NCI-H226 (cell line): ENCODE measurements at places on chromosomes 6 and 20.

- DNase-seq = no peak
Measured at GRCh38 chr6:56250266-56250665, 2.9 kb upstream of the COL21A1 start.

DNA sequence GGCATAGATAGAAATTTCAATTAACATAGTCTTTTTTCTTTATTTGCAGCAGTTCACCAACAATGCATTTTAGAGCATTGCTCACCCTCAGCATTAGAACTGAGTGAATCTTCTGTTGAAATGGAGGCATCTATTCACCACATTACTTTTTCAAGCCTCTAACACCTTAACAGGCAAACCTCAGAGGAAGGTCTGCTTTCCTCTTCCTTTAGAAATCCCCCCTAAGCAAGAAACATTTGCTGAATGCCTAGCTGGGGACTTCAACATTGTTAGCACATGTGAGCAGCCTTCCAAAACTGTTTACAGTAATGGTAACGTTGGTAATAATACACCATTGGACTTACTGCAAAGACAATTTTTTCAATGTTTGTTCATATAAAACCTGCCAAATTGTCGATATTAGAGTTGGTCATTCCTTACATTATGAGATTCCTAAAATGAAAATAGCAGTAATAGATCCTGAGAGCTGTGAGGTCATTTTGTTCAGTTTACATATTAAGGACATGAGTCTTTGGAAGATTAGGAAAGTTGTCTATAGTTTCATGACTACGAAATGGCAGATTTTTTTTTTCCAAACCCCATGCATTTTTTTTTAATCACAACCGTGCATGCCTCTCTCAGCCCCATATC lies 20.6 kb upstream of the AKIRIN2 start:
- DNase-seq = no peak

DNA sequence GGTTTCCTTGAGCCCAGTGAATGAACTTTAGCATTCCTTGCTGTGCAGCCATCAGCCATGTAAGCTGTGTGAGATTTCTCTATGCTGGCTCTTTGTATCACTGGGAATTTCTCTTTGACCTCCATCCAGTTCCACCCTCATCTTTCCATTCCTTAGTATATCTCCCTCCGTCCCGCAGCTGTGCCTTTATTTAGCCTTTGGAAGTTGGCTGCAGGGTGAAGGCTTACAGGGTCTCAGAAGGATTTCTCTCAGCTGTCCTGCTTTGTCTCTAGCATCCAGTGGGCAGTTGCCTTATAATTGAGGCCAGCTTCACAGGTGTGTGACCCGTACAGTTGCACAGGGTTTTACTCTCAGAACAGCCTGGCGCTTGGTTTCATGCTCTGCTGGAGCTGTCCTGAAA lies 144.3 kb downstream of the PXDC1 start:
- DNase-seq = no peak

DNA sequence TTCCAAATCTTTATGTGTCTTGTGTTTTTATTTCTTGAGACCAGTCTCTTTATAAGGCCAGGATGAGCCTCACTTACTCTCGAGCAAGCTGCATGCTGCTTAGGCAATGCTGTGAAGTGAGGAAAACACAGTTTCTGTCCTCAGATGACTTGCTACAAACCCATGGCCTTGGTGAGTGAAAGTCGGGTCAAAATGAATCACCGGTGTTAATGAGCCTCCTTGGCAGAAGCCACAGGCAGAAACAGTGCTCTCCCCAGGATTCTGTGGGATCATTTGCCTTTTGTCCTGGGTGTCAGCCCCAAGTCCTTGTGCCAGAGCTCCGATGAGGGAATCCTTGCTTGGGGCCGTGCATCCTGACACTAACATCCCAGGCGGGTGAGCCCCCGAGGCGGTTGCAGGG lies 482.5 kb downstream of the QKI start:
- no peak for DNase-seq

- DNase-seq = peak; percentile 43
Measured at GRCh38 chr6:29631860-29632731, 887 bp downstream of the GABBR1 start.

- DNase-seq = no peak
Measured at GRCh38 chr20:41649489-41649888, 31.3 kb upstream of the CHD6 start.

DNA sequence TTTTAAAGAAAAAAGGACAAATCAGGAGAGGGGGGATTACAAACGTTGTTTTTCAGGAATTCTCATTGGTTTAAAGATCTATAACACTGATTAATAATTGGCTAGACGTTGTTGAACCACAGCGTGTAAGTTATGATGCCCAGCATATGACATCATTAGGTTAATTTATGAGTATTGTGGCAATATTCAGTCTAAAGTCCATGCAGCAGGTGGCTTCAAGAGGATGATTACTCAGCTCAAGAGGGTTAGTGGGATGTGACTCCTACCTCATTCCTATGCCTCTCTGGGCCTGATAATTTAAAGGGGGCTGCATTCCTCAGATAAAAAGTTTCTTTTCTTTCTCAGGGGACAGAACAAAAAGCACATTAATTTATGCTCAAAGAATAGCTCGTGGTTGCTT lies 1309.0 kb downstream of the EPHA7 start:
- no peak for DNase-seq

DNA sequence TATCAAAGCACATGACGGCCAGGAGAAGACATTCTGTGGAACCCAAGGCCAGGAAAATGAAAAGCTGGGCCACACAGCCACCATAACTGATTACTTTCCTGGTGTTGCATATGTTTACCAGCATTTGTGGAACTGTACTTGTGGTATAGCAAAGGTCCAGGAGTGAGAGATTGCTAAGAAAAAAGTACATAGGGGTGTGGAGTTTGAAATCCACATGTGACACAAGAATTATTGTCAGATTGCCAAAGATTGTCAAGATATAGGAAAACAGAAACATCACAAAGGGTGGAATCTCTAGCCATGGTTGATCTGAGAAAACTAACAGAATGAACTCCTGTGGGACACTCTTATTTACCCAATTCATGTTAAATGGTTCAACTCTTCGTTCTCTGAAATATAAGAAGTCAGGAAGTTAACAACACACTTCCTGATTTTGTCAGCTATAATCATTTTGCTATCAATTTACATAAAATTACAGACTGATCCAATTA lies at the start of gene OR2B2:
Gene OR2B2, minus strand, starts transcription at position 441 of the 491 bp plus-strand sequence. Its CDS starts 77 bp downstream, at position 364.
- DNase-seq = no peak

DNA sequence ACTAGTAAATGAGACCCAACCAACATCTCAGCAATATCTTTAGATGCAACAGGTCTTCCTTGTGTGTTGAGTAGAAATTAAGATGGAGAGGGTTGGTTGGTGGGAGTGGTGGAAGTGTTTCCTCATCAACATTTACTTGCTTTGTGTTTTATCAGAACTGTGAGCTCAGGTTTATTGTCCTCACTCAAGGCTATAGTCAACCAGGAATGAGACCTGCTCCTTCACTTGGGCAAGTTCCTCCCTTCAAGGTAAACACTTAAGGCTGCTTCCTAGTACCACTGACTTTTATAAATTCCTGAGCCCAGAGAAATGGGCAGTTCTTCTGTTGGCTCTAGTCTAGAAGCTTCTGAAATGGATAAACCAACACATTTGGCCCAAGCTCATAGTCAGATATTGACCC lies 48.9 kb upstream of the MOCS1 start:
- DNase-seq = no peak

DNA sequence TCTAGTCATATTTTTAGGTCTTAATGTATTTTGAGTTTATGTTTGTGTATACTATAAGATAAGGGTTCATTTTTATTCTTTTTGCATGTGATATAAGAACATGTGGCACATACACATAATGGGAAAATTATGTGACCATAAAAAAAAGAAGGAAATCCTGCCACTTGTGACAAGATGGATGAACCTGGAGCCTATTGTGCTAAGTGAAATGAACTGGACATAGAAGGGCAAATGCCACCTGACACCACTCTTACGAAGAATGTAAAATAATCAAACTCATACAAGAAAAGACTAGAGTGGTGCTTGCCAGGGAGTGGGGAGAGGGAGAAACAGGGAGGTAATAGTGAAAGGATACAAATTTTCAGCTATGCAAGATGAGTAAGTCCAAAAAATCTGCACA lies 126.1 kb downstream of the PLEKHG1 start:
- no peak for DNase-seq

DNA sequence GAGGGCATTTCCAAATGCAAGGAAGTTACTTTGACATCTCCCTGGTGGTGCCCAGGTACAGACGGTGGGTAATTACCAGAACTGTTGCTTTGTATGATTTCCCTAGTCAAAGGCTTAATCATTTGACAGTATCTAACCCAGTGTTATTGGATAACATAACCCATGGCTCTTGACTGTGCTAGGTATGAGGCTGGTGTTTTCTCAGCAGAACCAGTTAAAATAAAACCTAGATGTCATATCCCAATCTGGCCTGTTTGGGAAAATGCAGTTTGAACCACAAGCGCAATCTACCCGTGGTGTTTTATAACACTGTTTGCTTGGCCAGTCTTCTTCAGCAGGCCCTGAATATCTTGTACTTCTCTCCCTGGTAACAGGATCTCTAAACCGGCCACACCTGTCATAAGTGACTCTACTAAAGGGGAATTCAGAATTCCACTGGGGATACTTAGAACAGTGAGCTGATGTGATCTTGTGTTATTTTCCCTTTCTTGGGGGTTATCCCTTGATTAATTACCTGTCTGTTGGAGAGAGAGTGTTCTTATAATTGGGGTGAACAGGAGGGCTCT lies 32.8 kb downstream of the PPP1R14C start:
- DNase-seq = no peak

DNA sequence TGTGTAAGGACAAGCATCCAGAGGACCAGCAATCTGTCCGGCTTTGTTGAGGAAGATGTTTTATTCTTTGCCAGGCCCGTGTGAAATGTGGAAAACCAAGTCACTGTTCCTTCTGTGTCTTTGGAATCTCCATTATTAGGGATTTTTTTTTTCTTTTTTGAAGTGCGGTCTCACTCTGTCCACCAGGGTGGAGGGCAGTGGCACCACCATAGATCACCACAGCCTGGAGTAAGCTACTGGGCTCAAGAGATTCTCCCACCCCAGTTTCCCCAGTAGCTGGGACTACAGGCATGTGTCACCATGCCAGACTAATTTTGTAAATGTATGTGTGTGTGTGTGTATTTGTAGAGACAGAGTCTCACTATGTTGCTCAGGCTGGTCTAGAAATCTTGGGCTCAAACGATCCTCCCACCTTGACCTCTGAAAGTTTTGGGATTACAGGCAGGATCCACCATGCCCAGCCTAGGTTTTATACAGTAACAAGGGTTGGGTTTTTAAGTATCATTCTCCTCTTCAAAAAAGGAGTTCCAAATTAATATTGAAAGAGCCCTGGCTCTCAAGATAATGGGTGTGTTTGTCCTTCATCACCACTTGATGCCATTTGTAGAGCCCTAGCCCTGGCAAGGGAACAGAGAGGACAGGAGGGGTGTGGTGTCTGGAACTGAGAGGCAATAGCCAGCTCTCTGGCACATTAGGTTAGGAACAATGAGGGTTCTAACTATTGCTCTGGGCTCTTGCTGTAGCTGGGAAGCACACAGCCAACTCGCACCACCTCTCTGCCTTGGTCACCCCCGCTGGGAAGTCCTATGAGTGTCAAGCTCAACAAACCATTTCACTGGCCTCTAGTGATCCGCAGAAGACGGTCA lies 3.1 kb downstream of the LAMP5 start:
- no peak for DNase-seq

DNA sequence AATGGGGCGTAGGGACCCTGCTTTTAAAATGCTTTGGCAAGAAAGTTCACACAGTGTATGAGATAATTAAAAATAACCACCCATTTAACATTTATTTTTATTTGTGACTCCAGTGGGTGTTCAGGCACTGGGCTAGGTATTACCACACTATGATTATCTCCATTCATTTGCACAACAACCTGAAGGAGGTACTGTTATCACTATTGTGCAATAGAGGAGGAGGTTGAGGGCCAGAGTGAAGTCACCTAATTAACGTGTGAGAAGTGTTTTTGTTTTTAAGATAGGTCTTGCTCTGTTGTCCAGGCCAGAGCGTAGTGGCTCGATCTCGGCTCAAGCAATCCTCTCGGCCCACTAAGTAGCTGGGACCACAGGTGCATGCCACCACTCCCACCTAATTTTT lies 29.2 kb downstream of the MAK start:
- DNase-seq = peak; percentile 64
